CD4-positive, CD25-positive, alpha-beta regulatory T cell (primary cell): ENCODE measurements at places on chromosomes 13 and 19.

DNA sequence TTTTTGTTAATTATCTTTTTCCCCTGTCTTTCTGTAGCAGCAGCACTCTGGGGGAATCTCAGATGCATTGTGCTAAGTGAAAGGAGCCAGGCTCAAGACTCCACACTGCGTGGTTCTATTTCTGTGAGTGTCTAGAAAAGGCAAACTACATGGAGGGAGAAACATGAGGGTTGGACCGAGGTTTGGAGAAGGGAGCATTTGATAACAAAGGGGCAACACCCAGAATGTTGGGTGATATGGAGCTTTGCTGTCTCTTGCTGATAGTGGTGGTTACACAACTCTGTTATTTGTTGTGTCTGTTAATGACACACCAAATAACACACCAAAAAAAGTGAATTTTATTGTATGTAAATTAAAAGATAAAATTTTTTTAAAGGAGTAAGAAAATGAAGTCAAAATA is 107.8 kb downstream of the COL4A2 start:
- no peak for DNase-seq

GRCh38 chr19:28394725-28395124 is 818.2 kb downstream of the UQCRFS1 start:
- DNase-seq, result no peak

GRCh38 chr19:12938779-12939601 is 581 bp downstream of the CALR start:
- DNase-seq, result no peak

GRCh38 chr13:63167699-63168337 is 1752.2 kb upstream of the PCDH20 start:
- no peak for DNase-seq

DNA sequence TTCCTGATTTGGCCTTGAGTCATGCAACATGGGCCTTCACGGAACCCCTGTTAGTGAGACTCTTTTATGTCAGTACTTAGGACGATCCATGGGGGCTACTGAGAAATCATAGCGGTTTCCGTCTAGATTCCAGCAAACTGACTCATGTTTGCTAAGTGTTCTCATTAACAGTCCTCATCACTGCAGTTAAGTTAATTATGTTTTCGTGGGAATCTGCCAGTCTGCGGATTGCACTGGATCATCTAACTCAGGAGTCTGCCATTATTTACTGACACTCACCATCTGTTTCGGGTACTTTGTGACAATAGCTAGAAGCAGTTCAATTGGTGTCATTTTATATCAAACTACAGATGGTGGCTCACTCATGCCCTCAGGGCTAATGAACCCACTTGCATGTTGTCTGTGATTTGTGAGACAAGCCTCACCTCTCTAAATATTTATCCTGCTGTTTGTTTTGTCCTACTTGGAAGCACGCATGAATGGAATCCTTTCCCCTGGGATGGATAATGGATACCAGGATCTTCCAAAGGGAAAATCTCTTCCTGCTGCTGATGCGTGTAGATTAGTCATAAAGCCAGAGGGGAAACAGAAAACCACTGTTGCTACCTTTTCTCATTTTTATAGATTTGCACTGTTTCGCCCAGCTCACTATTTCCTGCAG is 61.8 kb downstream of the RAB20 start:
- DNase-seq, result no peak

GRCh38 chr13:37067874-37068273 is 8.4 kb upstream of the SUPT20H start:
- no peak for DNase-seq

- DNase-seq, result no peak
These were observed 85.4 kb downstream of the COL4A1 start for GRCh38 chr13:110221406-110222117.

DNA sequence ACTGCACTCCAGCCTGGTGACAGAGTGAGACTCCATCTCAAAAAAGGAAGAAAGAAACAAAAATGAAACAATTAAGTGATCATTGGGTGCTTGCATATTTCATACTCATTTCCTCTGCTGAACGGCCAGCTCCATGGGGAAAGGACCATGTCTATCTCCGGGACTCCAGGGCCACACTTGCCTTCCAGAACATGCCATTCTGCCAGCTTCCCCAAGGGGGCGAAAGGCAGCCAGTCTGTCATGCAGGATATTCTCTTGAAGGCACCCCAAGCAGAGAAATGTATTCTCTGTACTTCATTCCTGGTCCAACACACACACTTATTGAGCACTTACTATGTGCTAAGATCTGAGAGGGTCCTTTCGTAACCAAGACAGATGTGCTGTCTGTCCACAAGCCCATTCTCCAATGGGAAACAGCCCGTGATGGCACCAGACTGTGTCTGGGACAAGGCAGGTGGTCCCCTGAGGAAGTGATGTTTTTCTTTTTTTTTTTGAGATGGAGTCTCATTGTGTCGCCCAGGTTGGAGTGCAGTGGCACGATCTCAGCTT is 10.2 kb upstream of the CARM1 start:
- DNase-seq, result peak; percentile 17

- DNase-seq, result no peak
These were observed 379.7 kb downstream of the GPC5 start for GRCh38 chr13:91778123-91778522.

DNA sequence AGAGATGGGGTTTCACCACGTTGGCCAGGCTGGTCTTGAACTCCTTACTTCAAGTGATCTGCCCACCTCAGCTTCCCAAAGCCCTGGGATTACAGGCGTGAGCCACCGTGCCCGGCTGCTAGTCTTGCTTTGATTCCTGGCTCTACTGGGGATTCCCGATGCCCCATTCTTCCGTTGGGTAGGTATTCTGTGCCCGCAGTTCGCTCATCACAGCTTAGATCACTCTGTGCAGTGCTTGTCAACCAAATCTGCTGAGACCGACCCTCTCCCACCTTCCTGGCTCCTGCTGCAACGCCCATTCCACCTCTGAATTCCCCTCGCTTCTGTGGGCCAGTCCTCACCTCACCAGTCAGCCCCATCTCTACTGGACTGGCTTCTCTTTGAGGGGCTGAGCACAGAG is 4.6 kb upstream of the ZNF414 start:
- DNase-seq, result no peak

- no peak for DNase-seq
These were observed 196.0 kb downstream of the KLF5 start for GRCh38 chr13:73254827-73255226.

DNA sequence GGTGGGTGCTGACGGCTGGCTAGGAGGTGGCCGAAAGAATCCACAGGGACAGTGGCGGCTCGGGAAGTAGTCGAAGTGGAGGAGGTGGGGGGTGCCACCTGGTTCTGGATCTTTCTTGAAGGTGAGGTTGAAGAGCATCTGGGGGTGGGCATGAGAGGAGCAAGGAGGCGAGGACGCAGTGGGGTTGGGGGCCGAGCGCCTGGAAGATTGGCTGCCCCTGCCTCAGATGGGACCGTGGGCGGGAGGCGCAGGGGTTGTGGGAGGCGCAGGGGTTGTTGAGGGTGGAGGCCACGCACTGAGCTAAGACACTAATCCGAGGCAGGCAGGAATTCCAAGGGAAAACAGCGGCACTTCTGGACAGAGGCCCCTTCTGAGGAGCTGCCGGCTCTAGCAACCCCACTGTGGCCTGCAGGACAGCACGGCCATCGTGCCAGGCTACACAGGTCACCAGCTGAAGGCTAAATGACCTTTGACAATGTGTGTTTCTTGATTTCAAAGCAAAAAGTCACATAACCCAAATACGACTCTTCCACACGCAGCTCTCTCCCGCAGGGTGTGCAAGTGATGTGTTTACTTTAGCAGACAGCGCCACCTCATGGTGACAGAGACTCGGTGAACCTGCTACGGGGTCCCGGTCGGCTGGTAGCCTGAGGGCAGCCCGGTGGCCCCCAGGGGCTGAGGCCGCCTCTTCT is 44.1 kb upstream of the RANBP3 start:
- peak; percentile 78 for DNase-seq

DNA sequence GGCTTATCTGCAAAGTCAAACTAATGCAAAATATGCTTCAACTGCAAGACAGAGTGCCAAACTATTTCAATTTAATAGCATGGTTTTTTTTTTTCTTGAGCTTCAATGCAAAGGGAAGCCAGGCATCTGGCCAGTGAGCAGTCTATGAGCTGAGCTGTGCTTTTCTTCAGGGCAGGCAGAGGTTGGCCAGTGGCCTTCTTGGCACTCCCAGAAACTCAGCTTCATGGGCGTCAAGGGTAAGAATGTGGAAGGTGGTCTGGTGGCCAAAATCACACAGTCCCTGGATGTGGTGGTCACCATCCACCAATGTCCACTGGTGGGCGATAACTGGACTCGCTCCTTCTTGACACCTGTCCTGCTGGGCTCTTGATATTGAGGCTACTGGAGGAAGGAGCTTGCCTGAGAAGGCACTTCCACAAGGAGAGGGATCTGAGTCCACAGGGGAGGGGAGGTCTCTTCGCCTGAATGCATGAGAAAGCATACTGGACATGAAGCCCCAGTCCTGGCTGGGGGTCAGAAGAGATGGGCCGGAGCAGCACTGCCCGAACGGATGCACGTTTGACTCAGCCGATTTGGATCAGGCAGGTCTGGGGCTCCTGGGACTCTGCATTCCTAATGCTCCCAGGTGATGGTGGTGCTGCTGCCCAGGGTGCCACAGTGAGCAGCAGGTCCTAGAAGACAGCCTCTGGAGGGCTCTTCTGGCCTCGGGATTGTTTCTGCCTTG is 17.1 kb downstream of the COL4A2 start:
- no peak for DNase-seq

GRCh38 chr13:64640002-64640401 is 2590.1 kb downstream of the PCDH9 start:
- no peak for DNase-seq

DNA sequence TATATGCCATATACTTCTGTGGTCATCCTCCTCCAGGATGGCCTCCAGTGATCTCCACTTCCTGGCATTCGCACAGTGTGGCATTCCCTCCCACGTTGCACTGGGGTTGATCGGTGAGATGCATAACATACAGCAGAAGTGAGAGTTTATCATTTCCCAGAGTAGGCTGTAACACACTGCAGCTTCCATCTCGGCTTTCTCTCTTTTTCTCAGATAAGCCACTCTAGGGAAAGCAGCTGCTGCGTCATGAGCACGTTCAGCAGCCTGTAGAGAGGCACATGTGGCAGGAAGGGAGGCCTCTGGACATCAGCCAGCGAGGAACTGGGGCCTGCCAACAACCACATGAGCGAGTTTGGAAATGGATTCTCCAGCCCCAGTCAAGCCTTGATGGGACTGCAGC is 807.1 kb downstream of the DIAPH3 start:
- no peak for DNase-seq

- no peak for DNase-seq
These were observed 5.6 kb upstream of the TEX29 start for GRCh38 chr13:111314852-111315251.

GRCh38 chr19:53696951-53697350 is 65.2 kb downstream of the DPRX start:
- DNase-seq, result no peak

DNA sequence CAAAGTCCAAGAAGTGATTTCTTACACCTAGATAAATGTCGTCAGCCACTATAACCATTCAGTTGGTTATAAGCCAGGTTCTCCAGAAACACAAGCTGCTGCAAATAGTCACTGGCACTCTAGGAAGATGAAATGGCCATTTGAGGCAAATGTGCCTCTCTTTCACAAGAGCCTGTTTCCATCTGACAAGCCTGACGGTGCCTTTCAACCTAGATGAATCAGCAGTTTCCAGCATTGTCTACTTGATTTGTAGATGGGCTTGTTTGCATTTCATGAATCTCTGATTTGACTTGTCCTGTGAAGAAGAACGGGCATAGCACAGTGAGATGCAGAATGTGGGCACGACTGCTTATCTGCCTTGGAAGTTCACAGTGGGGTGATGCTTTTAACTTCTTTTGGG is 327.2 kb downstream of the LMO7 start:
- DNase-seq, result no peak

- peak; percentile 60 for DNase-seq
These were observed 82.9 kb upstream of the CACNA1A start for GRCh38 chr19:13588957-13589833.

- no peak for DNase-seq
These were observed 41.4 kb downstream of the GATAD2A start for GRCh38 chr19:19446655-19447437.

DNA sequence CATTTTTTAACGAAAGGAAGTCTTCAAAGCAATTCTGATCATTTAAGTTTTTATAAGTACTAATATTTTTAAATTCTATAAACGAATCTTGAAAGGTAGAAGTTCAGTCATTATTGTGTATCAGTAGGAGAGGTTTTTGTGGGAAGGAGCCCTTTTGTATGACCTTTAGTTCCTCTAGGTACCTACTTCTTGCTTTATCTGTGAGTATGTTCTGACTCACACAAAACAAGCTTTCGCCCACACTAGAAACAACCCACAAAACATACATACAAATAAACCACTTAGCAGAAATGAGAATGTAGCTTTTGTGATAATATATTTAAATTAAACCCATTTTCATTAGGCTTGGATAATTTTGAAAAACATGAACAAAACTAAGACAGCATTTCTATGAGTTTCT is 27.8 kb downstream of the ERCC5 start:
- DNase-seq, result peak; percentile 22

- DNase-seq, result no peak
These were observed at the start of gene CLEC17A for GRCh38 chr19:14582894-14583340. TSS of gene CLEC17A (plus strand) at chr19:14583084. CDS start at chr19:14583161, 77 bp downstream.
